ENCODE measurements at places on chromosomes 1 and 21. TPM values are rescaled to one million over a fixed set of nuclear protein-coding genes. Genes with fewer than 3 reads are reported as not detected.

- DNase-seq: no peak
Measured at GRCh38 chr1:186897008-186897407, 68.3 kb downstream of the PLA2G4A start.

DNA sequence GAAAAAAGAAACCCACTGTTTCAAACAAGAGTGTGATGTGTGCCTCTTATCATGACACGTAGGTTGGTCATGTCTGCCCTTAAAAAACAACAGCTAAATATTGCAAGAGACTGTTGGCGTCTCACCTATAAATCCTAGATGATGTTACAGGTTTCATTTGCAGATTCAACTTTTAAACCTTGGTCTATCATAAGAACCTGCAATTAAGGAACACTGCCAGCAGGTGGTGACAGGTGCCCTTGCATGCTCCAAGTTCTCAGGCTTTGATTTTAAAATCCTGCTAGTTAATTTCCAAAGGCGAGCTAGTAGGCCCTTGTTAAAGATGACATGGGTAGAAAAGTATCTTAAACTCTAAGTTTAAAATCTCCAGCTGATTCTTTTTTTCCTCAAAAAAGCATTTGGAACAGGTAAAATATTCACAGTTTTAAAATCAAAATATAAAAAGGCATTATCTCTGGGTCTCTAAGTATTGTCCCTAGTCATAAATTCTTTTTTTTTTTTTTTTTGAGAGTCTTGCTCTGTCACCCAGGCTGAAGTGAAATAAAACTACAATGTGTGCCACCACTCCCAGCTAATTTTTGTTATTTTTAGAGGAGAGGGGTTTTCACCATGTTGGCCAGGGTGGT, 39.1 kb downstream of the CLSTN1 start:
- DNase-seq: peak; percentile 43

PLA2G2A gene
- not detected for total RNA-seq

GRCh38 chr1:23567996-23568607, 8.8 kb upstream of the ID3 start:
- peak; percentile 65 for DNase-seq

AMY2A gene
- total RNA-seq: not detected

DNA sequence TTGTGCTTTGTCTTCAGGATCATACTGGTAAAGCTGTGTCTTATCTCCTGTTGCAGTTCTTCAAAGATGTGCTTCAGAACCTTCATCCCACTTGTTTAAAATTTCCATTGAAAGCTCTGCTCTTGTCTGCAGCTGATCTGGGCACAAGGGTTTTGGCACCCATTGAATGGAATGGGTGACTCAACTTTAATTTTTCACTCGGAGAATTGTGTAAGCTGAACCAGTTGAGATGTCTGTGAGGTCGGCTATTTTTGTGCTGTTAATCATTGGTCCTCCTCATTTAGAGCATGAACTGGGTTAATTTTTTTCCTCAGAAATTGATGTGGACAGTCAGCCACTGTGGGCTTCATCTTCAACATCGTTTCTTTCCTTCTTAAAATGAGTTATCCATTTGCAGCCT, 252.1 kb downstream of the TM2D1 start:
- no peak for DNase-seq

GRCh38 chr21:37896788-37897187, 19.5 kb downstream of the KCNJ6 start:
- DNase-seq: no peak

GRCh38 chr1:241317676-241318075, 39.3 kb downstream of the RGS7 start:
- DNase-seq: no peak

AHDC1 gene
- 50.1 TPM for total RNA-seq

- no peak for DNase-seq
Measured at GRCh38 chr1:37035796-37036666, 1.7 kb upstream of the GRIK3 start.

IL10 gene
- not detected for total RNA-seq

SMIM1 gene
- 4.7 TPM for total RNA-seq

NUP133 gene
- 66.1 TPM for total RNA-seq

- DNase-seq: no peak
Measured at GRCh38 chr1:18278946-18279345, 171.3 kb downstream of the IGSF21 start.

GRCh38 chr1:28720376-28720775, 16.4 kb upstream of the YTHDF2 start:
- no peak for DNase-seq

GRCh38 chr1:211326528-211327345, at the start of gene TRAF5:
Gene TRAF5 (plus strand): TSS chr1:211326833. CDS start chr1:211353240, 26,407 bp downstream.
- DNase-seq: peak; percentile 57

GRCh38 chr1:93542398-93542797, 94.5 kb downstream of the FNBP1L start:
- no peak for DNase-seq

DNA sequence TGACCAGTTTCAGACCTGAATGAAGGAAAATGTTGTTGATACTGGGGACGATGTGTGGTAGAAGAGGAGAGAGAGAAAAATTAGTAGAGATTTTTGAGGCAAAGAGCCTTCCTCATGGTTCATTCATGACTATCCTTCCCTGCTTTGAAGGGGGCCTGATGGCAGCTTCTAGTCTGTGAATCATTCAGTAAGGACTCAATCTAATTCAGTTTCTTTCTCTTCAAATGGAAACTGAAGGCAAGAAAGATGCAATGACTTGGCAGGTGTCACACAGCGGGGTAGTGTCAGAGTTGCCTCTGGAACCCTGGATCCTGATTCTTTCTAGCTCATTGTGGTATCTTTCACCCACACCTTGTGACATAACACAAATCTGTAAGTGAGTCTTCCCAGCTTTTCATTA, 14.9 kb upstream of the CD5L start:
- no peak for DNase-seq
